MCF 10A (cell line): ENCODE measurements at places on chromosomes 1 and 21. TPM values are rescaled to one million over a fixed set of nuclear protein-coding genes. Genes with fewer than 3 reads are reported as not detected.

The SELENBP1 gene
- 8.2 and 11.6 TPM in 2 replicates for total RNA-seq

The TNFAIP8L2 gene
- not detected in 2 replicates for total RNA-seq

The MUTYH gene
- total RNA-seq = 31.2 and 31.3 TPM in 2 replicates

The APOBEC4 gene
- total RNA-seq = not detected in 2 replicates

The DDR2 gene
- 4.9 and 5.9 TPM in 2 replicates for total RNA-seq

The ANKRD35 gene
- 0.29 TPM in 1 of 2 replicates, not detected in the other for total RNA-seq

The CLCA1 gene
- total RNA-seq = not detected in 2 replicates
